NT2/D1 (cell line): ENCODE measurements at places on chromosomes 6 and 20.

DNA sequence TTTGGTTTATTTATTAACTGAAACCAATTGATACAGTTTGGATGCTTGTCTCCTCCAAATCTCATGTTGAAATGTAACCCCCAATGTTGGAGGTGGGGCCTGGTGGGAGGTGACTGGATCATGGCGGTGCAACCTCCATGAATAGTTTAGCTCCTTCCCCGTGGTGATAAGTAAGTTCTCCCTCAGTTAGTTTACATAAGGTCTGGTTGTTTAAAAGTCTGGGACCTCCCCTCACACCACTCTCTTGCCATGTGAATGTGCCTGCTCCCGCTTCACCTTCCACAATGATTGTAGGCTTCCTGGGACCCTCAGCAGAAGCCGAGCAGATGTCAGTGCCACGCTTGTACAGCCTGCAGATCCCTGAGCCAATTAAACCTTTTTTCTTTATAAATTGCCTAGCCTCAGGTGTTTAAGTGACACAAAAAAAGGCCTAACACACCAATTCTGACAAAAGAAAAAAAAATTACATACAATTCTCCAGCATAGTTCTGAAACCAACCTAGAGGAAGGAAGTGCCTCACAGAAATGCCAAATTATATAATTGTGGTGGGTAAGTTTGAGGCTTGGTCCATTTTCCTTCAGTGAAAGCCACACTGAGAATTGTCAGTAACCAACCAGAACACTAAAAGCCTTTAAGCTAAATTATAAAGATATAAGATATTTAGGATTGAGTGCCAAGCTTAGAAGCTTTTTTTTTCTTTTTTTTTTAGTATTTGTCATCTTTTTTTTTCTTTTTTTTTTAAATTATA, 15.0 kb downstream of the MAP7 start:
- no peak for DNase-seq

DNA sequence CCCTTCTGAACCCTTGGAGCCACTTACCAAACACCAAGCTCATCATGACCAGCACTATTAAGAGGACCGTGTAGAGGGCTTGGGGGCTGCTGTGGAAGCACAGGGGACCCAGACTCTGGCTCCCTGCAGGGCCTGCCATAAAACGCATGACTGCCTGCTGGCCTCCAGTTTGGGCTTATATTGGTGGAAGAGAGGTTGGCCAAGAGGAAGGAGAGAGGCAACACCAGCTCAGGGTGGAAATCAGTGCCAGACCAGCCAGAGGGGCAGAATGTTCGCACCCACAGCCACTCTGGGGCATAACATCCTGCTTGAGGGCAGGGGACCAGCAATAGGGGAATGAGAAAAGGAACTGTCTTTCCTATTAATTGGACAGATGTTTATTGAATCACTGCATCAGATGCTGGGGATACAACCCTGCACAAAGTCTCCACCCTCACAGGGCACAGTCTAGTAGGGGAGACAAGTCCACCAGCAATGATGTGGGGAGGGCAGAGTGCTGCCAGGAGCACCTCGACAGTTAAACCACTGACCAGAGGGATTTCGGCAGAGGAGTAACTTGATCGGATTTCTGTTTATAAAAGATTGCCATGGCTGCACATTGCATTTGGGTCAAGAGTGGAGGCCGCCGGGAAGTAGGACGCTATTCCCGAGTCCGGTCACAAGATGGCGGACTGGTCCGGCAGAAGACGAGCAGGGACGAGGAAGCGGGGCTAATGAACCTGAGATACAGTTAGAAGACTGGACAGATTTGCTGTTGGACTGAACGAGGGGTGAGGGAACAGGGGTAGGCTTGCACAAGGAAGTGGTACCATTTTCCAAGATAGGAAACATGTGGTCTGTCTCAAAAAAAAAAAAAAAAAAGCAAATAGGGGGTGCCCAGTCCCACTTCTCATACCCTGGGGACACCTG, at the start of gene LY6G5C:
Gene LY6G5C, minus strand, starts transcription at position 842 of the 909 bp plus-strand sequence. Its CDS starts 694 bp downstream, at position 148.
- DNase-seq: peak; percentile 50

GRCh38 chr6:28134015-28134414, 7.7 kb upstream of the ZKSCAN8 start:
- no peak for DNase-seq

DNA sequence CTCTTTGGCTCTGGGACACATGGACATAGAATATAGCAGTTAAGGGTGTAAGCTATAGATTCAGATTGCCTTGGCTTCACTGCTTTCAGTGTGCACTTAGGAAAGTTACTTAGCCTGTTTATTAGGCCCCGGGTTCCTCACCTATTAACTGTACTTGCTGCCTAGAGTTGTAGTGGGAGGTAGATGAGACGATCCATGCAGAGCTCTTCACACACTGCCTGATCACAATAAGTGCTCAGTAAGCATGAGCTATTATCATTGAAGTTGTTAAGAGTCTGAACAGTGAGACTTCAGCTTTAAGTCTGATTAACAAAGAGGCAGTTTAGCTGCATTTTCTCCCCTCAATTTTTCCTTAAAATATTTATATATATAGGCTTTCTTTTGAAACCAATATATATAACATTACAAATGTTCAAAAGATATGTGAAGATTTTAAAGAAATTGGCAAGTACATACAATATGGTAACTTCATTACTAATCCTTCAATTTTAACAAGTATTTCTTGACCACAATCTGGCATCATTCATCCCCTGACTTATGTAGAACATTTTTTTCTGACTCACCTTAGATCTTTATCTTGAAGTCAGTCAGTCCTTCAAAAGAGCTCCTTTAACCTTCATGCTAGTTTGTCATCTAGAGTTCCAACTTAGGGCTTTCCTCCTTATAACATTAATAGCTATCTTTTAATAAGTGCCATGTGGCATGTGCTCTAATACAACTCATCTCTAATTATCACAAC, 20.5 kb upstream of the SUPT3H start:
- DNase-seq: no peak

DNA sequence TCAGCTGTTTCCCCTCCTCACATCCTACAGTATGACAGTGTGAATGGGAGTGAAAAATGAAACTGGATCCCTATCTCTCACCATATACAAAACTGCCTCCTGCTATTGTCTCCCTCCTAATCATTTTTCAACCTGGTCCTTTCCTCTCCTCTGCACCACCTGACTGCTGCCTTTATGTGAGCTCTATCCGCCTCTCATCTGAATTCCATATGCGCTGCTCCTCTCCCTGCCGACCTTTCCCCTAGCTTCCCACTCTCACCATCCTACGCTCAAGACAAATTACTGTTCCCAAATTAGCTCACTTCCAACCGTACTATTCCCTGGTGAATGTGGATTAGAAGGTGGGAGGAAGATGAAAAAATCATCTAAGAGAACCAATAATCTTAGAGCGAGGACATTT, 148.4 kb upstream of the FBXL4 start:
- no peak for DNase-seq

GRCh38 chr20:20367575-20368417, at the start of gene INSM1:
TSS of gene INSM1 (plus strand) at chr20:20368104. CDS start at chr20:20368268, 164 bp downstream.
- DNase-seq: no peak

DNA sequence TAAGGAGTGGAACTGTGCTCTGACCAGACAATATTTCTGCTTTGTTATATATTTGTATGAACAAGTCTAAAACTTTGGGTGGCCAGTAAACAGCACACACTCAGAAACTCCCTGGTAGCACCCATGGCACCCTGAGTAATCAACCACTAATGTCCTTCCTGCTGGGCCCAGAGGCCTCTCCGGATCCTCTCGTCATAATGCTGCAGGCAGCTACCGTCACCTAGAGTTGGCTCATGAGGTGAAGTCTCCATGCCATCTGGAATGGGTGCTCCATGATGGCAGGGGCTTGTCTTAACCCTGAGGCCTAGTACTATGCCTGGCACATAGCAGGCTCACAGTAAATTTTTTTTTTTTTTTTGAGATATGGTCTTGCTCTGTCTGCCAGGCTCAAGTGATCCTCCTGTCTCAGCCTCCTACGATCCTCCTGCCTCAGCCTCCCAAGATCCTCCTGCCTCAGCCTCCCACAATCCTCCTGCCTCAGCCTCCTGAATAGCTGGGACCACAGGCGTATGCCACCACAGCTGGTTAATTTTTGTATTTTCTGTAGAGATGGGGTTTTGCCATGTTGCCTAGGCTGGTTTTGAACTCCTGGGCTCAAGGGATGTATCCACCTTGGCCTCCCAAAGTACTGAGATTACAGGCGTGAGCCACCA, 3.0 kb upstream of the SDCBP2 start:
- no peak for DNase-seq

DNA sequence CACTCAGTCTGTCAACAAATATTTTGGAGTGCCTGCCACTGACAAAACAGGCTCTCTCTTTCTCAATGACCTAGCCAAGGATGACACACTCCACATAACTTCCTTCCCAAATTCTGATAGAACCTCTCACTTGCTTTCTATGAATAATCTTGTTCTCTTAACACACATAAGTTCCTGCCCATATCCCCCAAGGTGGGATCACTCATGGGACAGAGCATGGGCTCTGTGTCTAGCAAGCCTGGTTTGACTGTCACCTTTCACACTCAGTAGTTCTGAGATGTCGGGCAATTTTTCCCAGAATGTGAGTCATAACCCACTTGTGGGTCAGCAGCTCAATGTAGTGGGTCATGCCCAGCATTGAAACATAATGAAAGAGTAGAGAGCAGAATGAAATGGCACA, 78.1 kb downstream of the LRFN2 start:
- no peak for DNase-seq

DNA sequence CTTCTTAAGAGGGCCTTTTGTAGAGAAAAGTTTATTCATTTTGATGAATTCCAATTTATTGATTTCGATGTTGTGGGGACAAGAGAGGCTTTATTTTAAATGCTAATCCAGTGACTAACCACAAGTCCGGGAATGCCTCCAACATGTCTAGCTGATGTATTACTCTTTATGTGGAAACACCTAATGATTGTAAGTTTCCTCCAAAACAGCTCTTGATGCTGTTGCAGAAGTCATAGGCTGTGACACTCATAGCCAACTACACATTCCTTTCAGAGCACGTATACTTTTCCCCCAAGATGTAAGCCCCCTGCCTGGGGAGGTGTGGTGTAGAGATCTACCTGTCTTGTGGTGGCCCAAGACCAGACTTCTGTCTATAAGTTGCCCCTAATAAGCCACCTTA, 61.3 kb upstream of the RNF24 start:
- no peak for DNase-seq

DNA sequence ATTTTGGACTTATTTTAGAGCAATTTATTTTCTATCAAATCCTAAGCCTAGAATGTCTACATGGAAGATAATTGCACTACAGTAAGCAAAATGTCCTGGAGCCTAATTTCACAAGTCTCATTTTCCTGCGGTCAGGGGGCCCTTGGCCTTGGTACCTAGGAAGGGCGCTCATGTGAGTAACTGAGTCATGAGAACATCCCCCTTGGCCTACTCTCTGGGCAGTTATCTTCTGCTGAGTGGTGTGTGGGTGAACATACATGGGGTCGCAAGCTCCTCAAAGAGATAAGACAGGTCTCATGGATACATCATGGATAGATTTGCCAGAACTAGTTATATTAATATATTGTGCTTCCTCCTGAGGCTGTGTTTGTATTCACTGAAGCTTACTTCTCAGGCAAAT, 211.2 kb upstream of the MARCKS start:
- no peak for DNase-seq

- no peak for DNase-seq
These were observed 59.7 kb upstream of the PTPN1 start for GRCh38 chr20:50450493-50450826.

DNA sequence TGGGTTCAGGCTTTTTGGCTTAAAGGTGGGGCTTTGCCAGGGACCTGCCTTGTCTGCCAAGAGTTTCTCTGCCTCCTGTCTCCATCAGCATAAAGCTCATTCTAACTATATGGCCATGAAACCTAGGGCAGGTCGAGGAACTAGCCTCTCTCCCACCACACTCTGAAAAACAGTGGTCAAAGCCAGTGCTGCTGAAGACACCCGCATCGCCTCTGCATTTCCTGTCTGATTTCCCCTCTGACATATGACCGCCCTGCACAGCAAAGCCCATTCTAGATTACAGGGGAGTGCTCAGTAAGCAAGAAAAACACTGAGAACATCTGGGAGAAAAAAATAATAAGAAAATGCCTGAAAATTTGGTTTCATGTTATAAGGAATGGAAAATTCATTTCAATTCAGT, 573.6 kb downstream of the PRKN start:
- DNase-seq: no peak

DNA sequence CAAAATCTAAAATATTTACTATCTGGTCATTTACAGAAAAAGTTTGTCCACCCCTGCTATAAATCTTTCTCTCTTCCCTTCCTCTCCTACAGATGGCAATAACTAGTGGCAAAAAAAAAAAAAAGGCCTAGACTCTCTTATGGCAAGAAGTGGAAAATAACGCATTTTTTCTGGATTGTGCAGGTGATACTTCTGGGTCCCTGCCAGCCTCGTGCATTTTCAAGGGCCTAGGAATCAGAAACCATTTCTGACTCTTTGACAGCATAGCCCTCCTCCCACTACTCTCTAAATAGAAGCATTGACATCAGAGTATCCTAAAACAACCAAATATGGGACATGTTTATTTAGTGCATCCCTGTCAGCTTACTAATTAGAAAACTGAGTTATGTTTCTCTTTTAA, 251.0 kb downstream of the KHDC1L start:
- DNase-seq: no peak

GRCh38 chr6:169249057-169249456, 4.6 kb downstream of the THBS2 start:
- no peak for DNase-seq

DNA sequence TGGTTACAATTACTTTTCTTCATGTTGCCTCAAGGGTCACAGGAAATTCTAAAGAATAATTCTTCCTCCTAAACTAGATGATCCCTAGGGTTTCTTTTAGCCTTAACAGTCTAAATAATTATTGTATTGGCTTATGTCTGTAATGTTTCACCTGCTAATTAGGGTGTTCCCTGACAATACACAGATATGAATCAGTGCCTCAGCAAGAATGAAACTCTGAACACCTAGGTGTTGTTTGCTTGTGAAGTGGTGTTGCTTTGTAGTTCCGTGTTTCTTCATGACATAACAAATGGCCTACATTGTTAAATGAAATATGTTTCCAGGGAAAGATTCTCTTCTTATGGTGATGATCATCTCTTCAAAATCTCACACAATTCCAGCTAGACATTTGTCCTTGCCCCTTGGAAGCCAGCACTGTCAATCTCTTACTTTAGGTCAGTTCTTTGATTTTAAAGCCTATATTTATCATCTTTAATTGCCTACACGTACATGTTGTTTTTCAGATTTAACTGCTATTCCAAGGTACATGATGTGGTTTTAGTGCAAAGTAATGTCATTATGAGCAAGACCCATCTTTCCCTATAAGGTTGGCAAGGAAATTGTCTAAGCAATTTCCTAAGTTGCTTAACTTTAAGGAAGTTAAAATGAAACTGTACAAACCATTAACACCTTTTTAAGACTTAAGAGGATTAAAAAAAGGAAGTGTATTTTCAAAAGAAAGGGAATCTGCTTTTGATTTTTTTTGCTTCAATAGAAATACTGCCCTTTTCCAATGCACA, 111.9 kb downstream of the TBC1D7 start:
- no peak for DNase-seq

DNA sequence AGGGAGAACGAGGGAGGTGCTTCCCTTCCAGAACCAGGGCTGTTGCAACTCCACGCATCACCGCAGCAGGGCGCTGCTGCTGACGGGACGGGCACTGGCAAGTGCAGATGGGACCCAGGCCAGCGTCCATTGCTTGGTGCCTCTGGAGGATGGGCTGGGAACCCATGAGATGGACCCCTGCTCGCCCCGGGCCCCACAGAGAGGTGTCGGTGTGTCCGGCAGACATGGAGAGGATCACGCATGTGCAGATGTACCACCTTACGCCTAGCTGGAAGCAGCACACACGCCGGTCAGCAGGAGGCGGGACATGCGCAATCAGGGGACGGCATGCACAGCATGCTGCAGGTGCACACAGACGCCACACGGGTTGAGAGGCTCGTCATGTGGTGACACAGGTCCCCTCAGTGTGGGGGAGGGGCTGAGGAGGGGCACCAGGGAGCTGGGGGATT, 5.7 kb downstream of the CABLES2 start:
- no peak for DNase-seq
